Activated T-cell treated with anti-CD3 and anti-CD28 coated beads, Interleukin-2, amount 50 U/mL, for 72 hours (primary cell): ENCODE measurements at places on chromosomes 7 and 10.

DNA sequence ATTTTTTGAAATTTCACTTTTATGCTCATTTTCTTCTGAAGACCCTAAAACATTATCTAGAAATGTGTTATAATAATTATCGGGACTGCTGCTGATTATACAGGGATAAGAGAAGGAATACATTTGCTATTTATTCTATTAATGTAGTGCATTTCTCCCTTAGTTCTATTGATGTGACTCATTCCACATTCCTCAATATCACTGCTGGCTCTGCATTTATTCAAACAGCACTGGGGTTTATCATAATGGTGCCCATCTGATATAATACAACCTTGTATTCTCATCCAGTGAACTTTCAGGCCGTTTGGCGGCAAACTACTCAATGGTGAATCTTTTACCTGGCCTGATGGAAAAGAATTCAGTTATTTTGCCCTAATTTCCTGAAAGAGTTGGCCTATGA, 7.8 kb downstream of the KCND2 start:
- DNase-seq = no peak

GRCh38 chr7:157572622-157573021, 235.8 kb downstream of the DNAJB6 start:
- no peak for DNase-seq

GRCh38 chr10:12822126-12822892, 179.2 kb downstream of the CCDC3 start:
- no peak for DNase-seq

DNA sequence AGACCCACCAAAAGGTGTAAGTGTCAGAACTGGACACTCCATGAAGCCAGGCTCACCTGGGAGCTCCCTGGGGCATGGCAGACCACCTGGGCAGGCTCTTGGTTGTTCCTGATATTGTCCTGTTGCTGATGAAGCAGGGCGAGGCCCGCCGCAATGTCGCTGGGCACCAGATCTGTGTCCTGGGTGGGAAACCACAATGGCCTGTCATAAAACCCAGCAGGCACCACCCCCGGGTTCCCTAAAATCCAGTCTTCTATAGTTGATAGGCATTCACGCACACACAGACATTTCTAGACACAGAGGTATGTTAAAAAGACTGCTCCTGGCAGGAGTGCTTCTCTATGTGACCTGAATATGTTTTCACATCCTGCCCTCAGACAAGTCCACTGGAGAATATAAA, 15.0 kb downstream of the DAGLB start:
- DNase-seq = no peak

GRCh38 chr10:89923661-89924060, 222.3 kb downstream of the KIF20B start:
- no peak for DNase-seq

DNA sequence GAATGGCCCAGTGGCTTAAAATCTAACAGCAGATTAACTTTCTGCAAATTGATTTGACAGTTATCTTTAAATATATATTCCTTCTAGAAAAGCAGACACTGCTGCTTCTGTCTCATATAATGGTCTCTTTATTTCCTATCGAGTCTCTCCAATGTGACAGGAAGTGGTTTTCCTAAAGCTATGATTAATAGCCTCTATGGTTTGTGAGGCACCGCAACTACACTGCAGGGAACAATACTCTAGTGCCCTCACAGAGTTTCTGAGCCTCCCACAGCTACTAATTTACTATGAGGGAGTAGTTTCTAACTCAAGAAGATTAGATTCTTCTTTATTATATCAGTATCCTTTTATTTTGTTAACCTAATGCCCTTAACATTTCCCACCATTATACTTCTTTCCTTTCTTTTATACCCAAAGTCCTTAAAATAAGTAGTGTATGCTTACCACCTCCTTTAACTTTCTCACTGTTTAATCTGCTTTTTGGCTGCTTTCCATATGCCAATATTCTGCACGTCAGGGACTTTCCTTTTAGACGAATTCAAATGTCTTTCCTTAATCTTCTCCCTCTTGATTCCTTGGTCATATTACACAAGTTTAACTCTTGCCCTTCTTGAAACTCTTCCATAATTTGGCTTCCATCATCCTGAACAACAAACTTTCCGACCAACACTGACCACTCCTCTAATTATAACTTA, 23.8 kb upstream of the AHR start:
- peak; percentile 20 for DNase-seq

DNA sequence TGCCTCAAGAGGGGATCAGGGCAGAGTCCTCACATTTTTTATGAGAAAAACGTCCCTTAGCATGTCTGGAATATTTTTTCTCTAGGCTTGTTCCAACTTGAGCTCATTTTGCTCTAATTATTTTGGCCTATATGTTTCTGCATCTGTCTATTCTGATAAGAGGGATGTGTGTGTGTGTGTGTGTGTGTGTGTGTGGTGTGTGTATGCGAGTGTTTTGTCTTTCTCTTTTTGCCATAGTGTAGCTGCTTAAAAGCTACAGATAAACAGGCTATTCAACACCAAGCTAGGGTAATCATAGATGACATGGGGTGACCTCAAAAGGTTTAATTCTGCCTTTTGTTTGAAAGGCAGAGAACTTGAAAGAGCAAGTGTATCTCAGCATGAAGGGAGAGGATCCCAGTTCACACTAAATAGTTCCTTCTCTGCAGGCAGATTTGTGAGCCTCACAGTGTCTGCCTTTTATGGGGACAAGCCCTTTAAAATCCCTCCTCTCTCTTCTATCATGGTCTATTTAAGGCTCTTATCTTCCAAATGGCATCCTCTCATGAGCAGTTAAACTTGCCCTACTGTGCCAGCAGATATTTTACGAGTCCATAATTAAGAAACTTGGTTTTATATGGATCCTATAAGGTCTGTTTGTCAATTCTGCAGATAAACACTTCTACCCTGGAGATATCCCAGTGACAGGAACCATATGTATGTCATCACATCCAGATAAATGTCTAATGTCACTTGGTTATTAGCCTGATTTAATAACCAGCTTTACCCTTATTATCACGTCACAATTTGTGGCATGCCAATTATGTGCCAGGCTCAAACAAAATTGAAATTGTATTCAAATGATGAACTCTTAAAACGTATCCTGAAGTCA, 202.9 kb upstream of the MTPN start:
- no peak for DNase-seq

DNA sequence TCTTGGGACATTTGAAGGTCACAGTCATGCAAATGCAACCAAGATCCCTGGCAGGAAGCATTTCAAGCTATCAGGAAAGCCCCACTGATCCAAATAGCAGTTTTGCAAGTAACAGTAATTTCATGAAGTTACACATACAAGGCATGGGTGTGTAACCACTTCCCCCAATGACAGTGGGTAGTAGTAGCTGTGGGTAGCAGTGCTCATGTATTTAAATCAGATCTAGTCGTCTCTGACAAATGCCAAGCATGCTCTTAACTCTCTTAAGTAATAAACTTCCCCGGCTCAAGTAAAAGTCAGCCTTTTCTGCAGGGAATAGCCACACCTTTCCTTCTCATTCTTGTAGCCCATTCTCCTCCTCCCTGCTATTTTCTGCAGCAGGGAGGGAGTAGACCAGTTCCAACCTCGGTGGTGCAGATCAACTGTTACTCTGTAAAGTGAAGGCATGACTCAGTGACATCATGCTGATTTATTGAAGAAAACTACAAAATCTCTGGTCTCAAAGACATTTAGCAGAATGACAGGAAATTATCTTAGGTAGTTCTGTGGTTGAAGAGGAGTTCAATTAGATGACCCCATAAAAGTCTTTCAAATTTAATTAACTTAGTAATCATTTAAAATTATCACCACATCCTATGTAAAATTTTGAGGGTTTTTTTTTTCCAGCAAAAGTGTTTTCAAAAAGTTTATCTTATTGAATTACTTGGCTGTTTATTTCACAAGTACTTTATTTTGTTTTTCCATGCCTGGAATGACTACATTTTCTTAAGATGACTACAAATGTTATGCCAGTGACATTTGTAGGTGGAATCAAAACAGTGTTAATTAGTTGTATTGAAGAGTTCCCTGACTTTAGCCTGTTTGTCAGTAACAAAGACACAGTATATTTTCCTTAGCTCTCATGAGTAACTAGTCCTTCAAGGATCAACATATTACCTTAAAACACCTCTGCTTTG, 568.3 kb downstream of the INHBA start:
- DNase-seq = no peak

- DNase-seq = no peak
These were observed 33.5 kb upstream of the EXOC6 start for GRCh38 chr10:92814790-92815189.

- DNase-seq = no peak
These were observed 821.3 kb downstream of the LRMDA start for GRCh38 chr10:76252733-76253132.

- DNase-seq = no peak
These were observed 125.7 kb upstream of the KCTD7 start for GRCh38 chr7:66503036-66503370.

DNA sequence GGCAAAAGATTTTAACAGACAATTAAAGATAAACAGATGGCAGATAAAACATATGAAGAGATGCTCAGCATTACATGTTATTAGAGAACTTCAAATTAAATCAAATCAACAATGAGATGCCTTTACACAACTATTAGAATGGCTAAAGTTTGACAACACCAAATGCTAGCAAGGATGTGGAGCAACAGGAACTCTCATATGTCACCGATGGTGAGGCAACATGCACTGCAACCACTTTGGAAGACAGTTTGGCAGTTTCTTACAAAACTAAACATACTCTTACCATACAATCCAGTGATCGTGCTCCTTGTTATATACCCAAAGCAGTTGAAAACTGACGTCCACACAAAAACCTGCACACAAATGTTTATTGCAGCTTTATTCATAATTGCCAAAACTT, 13.7 kb upstream of the ATE1 start:
- DNase-seq = no peak

DNA sequence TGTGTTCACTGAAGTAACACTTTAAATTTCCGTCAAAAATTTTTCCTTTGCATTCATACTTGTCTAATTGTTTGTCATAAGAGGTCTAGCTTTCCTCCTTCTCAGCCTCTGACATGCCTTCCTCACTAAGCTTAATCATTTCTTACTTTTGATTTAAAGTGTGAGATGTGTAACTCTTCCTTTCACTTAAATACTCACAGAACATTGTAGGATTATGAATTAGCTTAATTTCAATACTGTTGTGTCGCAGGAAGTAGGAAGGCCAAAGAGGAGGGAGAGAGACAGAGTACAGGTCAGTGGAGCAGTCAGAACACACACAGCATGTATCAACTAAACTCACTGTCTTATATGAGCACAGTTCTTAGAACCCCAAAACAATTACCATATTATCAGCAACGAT, 99.0 kb downstream of the SRPK2 start:
- DNase-seq = no peak

DNA sequence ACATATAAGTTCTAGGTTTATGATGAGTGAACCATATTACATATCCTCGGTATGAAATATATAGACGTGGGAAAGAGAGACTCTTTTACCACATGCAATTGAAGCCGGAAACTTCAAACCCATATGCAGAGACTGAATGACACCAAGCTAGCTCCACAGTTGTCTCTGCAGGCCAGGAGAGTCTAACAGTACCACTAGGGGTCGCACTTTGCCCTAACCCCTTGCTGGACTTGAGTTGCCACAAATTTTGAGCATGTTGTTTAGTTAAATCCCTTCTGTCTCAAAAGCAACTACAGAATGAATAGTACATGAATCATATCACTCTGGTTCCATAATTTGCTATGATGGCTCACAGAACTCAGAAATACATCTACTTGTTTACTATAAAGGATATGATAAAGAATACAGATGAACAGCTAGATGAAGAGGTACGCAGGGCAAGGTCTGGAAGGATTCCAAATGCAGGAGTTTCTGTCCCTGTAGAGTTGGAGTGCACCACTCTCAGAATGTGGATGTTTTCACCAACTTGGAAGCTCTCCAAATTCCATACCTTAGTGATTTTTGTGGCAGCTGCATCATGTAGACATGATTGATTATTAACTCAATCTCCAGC, 112.4 kb upstream of the YAE1 start:
- peak; percentile 57 for DNase-seq

- no peak for DNase-seq
These were observed 16.1 kb downstream of the GPR146 start for GRCh38 chr7:1060315-1061072.

GRCh38 chr7:2201686-2202360, 30.9 kb downstream of the MAD1L1 start:
- DNase-seq = no peak

DNA sequence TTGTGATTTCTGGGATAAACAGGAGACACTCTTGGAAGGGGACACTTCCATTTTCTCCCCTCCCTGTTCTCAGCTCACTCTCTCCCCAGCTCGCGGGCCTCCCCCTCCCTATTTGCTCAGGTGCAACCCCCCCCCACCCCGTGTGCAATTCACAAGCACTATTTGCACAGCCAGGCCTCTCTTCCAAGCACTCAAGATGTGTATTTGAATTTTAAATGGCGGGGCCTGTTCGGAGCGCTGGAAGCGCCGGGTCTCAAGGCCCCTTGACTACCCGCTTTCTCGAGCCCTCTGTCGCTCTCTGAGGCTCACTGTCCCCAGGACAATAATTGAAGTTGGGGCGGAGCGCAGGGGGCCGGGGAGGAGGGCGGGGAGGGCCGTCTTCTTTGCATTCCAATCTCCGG, 7.8 kb downstream of the SHH start:
- DNase-seq = no peak

DNA sequence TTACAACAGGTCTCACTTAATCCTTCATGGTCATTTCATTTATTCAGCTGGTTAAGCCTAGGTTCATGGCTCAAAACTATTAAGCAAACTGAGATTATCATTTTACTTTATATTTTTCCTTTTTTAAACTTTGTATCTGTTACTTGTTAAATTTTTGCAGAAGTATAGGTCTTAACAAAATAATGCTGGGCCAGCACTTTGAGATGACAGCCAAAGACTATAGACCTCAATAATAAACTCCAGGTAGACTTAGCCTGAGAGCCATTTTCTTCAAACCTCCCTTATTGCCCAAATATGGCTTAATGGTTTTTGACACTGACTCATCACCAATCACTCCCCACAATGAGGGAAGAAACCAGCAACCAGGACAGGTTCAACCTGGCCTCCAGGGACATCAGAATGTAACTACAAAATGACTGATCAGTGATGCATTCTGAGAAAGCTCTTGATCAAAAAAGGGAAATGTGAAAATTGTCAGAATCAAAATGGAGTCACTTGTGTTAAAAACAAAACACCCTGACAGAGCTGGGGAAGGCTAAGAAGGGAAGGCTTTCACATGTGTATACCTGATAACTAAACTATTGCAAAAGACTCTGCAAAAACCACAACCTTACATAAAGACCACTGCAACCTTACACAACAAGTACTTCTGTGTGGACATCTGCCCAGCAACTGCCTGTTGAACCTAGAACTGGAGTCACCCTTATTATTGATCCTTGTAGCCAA, 2.1 kb upstream of the CCDC126 start:
- peak; percentile 71 for DNase-seq

- DNase-seq = peak; percentile 89
These were observed 108.0 kb downstream of the GRK5 start for GRCh38 chr10:119315128-119316001.

- no peak for DNase-seq
These were observed 45.6 kb upstream of the PIP4K2A start for GRCh38 chr10:22760025-22760424.
